ENCODE measurements at places on chromosomes 1 and 21.

GRCh38 chr1:231931846-231932454 lies 305.4 kb downstream of the DISC1 start:
- DNase-seq, result no peak

- no peak for DNase-seq
These were observed 29.4 kb upstream of the CD2 start for GRCh38 chr1:116724765-116725375.

DNA sequence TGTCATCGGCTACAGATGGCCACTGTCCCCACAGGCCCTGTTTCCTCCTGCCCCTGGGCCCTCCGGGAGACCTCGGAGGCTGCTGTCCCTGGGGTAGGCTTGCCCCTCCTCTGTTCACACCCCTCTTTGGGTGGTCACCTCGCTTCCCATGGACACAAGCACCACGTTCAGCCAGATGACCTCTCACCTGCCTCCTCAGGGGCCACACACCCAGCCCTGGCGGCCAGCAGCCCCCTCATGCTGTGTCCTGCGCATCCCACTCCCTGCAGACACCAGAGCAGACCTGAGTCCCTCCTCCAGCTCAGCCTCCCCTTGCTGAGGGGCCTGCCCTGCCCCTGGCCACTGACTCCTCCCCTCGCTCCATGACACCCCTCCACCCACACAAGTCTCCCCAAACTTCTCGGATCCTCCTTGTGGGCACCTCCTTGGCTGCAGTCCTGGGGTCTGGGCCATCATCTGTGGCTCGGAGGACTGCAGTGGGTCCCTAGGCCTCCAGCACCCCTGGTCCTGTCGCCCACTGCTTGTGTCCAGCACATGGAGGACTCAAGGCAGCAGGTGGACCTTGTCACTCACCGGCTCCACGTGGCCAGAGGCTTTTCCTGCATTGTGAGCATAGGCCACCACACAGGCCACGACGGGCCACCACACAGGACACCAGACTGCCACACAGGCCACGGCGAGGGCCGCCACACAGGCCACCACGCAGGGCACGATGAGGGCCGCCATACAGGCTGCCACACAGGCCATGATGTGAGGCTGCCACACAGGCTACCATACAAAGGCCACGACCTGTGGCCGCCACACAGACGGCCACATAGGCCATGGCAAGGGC lies 51.1 kb downstream of the MORN1 start:
- DNase-seq, result no peak

GRCh38 chr1:100760511-100760910 lies 41.0 kb downstream of the VCAM1 start:
- no peak for DNase-seq

GRCh38 chr1:7657287-7658016 lies 113.6 kb upstream of the VAMP3 start:
- no peak for DNase-seq

GRCh38 chr1:154524881-154525280 lies 22.7 kb upstream of the SHE start:
- no peak for DNase-seq

DNA sequence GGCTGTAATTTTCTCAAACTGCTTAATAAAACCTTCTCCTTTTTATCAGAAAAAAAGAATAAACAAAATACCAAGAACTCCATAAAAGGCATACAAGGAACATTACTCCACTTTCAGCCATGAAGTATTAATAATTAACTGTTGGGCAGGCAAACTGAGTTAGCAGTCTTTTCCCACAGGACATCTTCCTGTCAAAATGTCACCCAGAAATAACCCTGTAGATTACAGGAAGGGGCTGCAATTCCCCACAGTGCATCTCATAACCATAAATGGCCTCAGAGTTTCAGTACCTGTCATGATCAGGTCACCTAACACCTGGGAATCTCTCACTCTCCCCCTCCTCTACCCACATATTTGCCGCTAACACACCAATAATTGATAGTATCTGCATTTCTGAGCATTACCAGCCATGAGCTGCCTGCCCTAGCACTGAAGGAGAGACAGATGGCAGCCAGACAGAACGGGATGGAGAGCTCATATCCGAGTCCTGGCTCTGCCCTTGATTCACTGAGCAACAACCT lies 475.0 kb downstream of the SMYD3 start:
- DNase-seq, result no peak
